ENCODE measurements at places on chromosomes 13 and 19. TPM values are rescaled to one million over a fixed set of nuclear protein-coding genes. Genes with fewer than 3 reads are reported as not detected.

DNA sequence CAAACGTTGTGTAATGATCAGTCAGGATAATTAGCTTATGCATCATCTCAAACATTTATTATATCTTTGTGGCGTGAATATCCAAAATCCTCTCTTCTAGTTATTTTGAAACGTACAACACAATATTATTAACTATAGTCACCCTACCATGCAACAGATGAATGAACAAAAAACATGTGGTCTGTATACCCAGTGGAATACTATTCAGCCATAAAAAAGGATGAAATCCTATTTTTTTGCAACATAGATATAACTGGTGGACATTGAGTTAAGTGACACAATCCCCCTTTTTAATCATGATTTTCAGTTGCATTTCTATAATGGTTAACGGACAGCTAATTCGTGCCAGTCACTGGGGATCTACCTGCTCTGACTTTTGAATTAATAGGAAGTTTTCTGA, 145.6 kb downstream of the SOX1 start:
- no peak for DNase-seq

GRCh38 chr13:35957241-35957731, 173.9 kb downstream of the DCLK1 start:
- no peak for DNase-seq

The PPM1N gene
- 0.17 TPM for total RNA-seq

DNA sequence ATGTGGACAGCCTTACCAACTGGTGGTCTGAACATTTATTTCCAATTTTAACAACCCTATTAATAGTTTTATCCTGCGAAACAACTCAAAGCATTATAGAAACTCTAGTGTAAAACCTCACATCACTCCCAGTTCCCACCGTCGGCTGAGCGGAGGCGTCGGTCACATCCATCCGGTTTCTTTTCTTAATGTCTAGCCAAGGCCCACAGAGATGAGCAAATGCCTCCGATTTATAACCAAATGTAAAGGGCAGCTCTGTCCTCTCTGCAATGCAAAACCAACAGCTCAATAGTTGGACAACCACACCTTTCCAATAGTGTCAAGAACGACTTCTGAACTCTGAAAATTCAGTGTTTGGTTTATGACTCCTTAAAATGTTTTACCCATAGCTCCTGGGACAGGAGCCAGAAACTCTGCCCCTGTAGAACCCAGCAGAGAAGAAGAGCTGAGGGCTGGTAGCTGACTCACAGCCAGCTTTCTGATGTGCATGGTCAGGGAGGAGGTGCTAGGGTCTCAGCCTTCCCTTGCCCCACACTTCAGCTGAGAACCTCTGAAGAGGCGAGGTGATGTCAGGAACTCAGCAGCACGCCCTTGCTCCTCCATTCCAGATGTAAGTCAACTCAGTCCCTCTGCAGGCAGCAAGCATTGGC, 90.2 kb upstream of the UQCRFS1 start:
- DNase-seq = no peak

- DNase-seq = no peak
Observed at GRCh38 chr19:50792272-50793250, 2.3 kb downstream of the ACP4 start.

GRCh38 chr19:39104186-39104596, 20.0 kb downstream of the ACP7 start:
- DNase-seq = no peak

GRCh38 chr19:15260939-15261338, 28.7 kb upstream of the EPHX3 start:
- DNase-seq = no peak

The ADAMTS10 gene
- total RNA-seq = 2.0 TPM

Data from epithelial cell of proximal tubule (primary cell).